ENCODE measurements at places on chromosomes 7 and 10.

- no peak for DNase-seq
Observed at GRCh38 chr10:131662851-131663250, 238.0 kb upstream of the PPP2R2D start.

DNA sequence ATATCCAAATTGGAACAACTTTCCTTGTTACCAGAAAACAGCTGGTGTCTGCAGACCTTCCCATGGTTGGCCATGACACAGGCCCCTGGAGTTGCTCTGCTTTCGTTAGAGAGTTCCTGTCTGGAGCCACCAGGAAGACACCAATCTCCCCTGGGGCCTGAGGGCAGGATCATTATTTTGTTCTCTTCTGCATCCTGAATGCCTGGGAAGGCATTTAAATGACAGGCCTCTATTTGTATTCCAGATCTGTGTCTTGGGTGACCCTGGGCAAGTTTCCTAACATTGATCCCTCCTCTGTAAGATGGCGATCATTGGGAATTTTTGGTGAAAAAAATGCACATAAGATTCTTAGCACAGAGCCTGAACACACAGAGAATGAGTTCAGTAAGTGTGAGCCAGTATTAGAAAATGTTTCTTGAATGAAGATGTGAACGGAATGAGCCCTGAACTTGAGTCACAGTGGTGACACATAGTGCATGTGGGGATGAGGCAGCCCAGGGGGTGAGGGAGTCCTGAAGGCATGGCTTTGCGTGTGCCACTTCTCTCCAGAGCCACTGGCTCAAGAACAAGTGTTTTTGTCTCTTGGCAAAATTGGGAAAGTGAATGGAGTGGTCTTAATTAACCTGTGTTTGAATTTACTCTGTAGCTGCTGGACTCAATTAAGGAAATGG lies 28.4 kb downstream of the BMPER start:
- no peak for DNase-seq

DNA sequence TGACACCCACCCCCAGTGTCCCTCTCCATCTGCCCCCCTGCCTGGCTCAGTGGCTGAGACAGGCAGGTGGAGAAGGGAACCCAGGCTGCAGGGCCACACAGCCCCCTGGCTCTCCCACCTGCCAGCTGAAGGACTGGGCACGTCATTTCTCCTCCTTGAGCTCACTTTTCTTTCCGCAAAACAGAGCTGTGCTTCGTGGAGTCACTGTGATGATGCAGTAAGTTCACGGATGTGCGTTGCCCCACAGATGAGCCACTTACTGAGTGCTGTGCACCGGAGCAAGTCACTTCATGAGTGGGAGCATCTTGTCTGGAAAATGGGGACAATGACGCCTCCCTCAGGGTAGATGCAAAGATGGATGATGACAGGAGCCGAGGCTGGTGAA lies 2.7 kb downstream of the OPN4 start:
- no peak for DNase-seq

DNA sequence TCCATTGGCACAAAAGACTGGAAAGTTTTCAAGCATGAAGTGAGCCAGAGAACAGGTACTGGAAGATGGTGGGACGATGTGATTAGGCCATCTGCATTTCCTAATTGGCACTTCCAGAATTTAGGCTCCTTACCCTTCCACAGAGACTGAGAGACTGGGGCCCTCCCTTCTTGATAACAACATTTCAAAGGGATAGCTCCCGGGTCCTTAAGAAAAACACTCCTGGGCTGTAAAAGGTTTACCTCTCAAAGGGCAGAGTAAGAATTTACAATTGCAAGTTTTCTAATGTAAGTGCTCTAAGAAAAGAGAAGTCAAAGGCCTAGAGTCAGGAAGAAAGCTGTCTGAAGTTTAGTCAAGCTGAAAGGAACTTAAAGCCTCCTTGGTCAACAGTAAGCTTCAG lies 559.5 kb upstream of the C7orf33 start:
- DNase-seq = no peak
